ENCODE measurements at places on chromosomes 12 and 14.

DNA sequence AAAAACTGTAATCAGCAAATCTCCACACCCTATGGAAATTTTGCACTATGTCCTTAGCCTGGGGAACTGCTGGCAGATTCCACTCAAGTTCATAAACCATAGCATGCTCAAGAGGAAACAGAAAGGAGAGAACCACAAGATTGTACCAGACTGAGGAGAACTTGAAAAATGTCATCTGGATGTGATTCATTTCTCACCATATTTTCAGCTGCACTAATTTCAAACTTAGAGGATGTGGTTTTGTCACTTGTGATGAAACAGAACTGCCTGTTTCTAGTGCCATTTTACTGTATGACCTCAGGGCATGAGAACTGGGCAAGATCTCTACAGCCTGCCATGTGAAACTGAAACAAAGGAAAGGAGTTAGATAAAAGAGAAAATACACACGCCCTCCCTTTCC lies 1493.1 kb upstream of the FLRT2 start:
- no peak for DNase-seq

GRCh38 chr12:104870797-104871196 lies 87.3 kb downstream of the SLC41A2 start:
- DNase-seq, result no peak

- DNase-seq, result no peak
Measured at GRCh38 chr12:42757624-42758119, 168.1 kb upstream of the PRICKLE1 start.

DNA sequence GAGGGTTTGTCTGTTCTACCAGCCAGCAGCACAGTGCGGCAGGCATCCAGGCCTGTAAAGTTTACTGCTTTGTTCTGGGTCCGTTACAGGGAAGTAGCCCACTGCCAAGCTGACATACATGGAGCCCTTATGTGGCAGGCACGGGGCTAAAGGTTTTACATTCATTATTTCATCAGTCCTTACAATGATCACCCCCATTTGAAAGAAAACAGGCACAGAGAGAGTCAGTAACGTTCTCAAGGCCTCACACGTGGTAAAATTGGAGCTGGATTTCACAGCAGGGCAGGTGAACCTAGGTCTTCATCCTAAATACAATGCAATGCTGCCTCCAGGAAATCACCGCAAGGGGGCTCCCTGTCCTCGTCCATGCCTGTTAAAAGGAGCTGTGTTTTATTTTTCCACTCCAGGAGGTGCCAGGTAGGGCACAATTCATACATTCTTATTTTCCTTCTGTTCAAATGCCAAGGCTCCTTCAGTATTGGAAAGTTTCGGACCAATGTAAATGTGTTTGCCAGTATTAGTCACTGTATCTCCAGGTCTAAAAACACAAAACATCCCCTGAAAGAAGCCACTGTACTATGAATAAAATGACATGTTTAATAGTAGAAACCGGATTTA lies 172.2 kb upstream of the GZMB start:
- DNase-seq, result no peak

DNA sequence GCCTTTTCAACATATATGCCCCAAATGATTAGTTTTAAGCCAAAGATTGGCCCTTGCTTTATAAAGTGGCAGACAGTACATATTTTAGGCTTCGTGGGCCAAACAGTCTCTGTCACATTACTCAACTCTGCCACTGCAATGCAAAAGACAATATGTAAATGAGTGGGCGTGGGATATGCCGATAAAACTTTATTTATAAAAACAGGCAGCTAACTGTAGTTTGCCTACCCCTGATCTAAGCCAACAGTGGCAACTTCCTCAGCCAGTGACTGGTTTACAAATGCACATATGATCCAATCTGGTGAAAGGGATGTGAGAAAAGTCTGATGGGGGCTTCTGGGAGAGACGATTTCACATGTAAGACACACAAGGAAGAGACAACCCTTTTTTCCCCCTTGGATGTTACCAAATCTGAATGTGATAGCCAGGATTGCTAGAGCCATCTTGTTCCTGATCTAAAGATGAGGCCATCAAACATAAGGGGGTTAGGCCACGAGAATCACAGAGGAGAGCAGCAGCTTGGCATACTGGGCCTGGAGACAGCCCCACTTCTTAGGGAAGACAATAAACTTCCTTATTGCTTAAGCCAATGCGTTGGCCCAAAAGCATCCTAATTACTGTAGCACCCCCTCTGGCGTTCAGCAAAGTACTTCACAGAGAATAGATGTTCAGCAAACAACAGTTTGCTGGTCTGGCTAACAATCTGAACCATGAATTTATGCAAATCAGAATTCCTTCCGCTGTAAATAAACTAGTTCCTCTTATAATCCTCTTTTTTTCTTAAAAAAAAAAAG lies 75.2 kb upstream of the TMCC3 start:
- no peak for DNase-seq

DNA sequence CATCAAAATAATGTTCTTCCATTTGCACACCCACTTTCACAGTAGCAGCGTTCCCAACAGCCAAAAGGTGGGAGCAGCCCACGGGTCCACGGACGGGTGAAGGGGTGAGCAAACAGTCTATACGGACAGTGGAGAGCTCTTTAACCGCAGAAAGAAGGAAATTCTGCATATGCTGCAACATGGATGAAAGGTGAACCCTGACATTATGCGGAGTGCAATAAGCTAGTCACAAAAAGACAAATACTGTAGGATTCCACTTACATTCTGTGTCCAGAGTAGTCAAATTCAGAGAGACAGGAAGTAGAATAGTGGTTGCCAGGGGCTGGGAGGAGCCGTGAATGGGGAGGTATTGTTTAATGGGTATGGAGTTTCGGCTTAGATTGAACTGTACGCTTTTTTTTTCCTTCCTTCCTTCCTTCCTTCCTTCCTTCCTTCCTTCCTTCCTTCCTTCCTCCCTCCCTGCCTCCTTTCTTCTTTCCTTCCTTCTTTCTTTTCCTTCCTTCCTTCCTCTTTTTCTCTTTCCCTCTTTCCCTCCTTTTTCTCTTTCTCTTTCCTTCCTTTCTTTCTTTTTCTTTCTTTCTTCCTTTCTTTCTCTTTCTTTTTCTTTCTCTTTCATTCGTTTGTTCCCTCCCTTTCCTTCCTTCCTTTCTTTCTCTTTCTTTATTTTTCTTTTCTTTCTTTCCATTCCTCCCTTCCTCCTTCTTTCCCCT lies 15.8 kb upstream of the ANKRD9 start:
- no peak for DNase-seq

GRCh38 chr14:72856530-72857266 lies 37.2 kb downstream of the DPF3 start:
- no peak for DNase-seq

GRCh38 chr14:81342850-81343580 lies 57.1 kb downstream of the STON2 start:
- DNase-seq, result no peak

- no peak for DNase-seq
Measured at GRCh38 chr12:21921436-21921835, 19.8 kb downstream of the ABCC9 start.

DNA sequence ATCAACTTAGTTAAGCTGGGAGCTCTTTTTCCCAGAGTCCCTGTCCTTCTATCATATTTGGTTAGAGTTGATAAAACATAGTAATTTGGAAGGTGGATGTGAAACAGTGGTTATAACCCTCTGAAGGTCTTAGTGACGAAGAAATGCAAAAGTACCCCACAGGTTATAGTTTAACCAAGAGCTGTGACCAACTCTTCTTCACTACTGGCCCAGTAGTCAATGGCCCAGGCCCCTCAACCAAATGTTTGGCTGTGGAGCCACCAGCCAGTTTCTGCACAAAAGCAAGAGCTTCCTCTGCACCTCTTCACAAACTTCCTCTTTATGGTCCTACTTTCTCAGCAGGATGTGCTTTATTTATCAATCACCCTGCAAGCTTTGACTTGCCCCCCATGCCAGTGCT lies 132.6 kb downstream of the BMP4 start:
- DNase-seq, result no peak

DNA sequence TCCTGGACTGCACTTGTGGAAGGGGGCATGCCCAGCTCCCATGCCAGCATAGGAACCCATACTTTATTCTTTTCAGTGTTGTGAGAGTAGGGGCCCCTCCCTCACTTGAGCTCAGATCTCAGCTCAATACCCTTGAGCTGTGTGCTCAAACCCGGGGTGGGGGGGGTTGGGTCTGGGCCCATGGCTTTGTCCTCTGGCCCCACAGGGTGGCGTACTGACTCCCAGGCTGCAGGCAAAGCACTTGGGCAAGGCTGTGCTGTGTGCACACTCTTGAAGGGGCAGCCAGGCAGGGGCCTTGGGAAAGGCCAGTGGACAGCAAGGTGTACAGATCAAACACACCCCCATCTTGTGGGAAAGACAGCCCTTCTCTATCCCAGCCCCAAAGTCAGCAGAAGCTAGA lies 81.8 kb downstream of the WIF1 start:
- DNase-seq, result no peak

DNA sequence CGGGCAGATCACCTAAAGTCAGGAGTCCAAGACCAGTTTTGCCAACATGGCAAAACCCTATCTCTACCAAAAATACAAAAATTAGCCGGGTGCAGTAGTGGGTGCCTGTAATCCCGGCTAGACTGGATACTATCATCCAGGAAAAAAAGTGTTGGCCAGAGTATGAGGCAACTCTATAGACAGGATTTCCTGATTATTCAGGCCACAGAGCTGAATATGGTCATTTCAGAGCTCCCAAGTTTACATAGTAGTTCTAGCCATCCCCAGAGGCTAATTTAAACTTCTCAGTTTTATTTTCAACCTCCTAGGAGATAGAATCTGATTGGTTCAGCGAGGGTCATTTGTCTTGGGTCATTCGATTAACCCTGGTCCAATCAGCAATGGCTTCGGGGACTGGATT lies 7.3 kb downstream of the RPGRIP1 start:
- no peak for DNase-seq

GRCh38 chr12:124123296-124124000 lies 150.4 kb downstream of the ZNF664 start:
- DNase-seq, result no peak

DNA sequence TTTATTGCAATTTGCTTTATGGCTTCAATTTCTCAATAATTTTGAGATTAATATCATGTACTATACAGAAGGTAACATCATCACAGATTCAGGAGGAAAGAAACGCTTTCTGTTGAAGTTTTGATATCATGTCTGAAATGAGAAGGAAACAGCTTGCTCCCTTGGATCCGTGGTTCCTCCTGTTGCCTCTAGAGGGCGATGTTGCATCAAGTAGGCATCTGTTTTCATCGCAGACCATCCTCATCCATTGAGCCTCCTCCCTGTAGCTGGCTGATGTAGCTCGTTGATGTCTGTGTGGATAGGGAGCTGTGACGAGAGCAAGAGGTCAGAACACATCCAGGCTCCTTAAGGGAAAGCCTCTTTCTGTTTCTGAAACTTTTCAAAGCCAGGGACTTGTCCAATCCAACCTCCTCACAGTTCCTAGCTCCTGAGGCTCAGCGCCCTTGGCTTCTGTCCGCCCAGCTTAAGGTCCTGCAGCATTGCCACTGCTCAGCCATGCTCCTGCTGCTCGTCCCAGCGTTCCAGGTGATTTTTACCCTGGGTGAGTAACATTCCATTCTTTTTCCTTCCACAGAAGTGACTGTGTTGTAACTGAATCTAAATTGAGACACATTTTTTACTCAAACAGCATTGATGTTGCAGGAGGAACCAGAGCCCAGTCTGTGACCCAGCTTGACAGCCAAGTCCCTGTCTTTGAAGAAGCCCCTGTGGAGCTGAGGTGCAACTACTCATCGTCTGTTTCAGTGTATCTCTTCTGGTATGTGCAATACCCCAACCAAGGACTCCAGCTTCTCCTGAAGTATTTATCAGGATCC lies 304.8 kb upstream of the OR4E1 start:
- no peak for DNase-seq

- DNase-seq, result no peak
Measured at GRCh38 chr12:2801044-2801783, 6.4 kb downstream of the FKBP4 start.

GRCh38 chr12:98399532-98399931 lies 115.9 kb upstream of the TMPO start:
- DNase-seq, result no peak

DNA sequence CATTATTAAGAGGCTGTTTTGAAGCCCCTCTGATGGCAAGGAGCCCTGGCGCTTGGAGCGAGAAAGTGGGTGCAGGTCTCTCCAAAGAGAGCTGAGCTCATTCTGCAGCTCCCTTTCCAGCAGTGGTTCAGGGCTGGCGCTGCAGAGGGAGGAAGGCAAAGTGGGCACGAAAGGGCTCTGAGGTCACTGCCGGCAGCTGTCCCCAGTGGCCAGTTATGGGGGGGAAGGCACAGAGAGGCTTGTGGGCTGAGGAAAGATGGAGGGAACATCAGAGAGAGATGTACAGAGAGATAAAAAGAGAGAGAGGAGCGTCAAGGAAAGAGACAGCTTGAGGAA lies 75.2 kb upstream of the TBX5 start:
- DNase-seq, result no peak

- no peak for DNase-seq
Measured at GRCh38 chr12:104568935-104569334, 112.2 kb downstream of the CHST11 start.

GRCh38 chr12:122009741-122010140 lies 11.9 kb upstream of the BCL7A start:
- DNase-seq, result no peak

DNA sequence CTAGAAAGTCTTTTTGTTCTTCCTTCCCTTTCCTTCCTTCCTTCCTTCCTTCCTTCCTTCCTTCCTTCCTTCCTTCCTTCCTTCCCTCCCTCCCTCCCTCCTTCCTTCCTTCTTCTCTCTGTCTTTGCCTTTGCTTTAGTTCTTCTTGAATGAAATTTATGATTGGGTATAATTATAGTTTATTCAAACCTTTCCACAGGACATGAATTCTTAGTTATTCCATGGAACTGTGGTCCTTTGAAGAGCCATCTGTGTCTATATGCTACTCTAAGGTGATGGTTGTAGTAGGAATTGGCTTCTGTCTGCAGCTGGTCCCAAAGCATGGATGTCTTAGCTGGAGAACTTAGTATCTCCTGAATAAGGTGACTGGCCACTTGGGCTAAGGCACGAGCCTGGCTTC lies 64.8 kb downstream of the IGF1 start:
- no peak for DNase-seq

- no peak for DNase-seq
Measured at GRCh38 chr12:32033406-32033805, 73.2 kb upstream of the BICD1 start.
